Activated naive CD4-positive, alpha-beta T cell (primary cell): ENCODE measurements at places on chromosomes 5 and 9.

DNA sequence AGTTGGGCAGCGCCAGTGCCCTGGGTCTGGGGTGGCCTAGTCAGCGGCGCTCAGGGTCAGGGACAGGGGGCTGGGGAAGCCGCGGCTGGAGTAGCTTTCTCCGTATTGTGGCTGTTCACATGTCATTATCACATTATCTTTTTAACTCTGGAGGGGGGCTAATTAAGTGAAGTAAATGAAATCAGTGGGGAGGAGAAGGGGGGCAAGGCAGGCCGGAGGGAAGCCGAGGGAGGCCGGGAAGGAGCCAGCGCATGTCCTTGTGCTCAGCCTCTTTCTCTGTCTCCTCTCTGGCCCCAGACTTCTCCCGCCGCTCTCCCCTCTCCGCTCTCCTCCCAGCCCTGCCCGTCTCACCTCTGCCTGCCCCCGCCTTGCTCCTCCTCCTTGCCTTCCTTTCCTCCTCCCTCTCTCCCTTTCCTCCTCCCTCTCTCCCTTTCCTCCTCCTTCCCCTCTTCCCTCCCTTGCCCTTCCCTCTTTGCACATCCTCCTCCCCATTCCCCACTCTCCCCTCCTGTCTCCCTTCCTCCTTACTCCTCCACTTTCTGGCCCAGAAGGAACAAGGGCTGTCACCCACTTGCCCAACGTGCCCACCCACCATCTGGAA, 38.7 kb downstream of the ASS1 start:
- no peak for DNase-seq

DNA sequence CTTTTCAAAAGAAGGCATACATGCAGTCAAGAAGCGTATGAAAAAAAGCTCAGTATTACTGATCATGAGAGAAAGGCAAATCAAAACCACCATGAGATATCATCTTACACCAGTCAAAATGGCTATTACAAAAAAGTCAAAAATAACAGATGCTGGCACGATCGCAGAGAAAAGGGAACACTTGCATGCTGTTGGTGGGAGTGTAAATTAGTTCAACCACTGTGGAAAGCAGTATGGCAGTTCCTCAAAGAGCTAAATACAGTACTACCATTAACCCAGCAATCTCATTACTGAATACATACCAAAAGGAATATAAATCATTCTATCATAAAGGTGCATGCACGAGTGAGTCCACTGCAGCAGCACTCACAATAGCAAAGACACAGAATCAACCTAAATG, 24.5 kb downstream of the RETREG1 start:
- DNase-seq = no peak

- DNase-seq = no peak
These were observed 196.2 kb downstream of the SLCO4C1 start for GRCh38 chr5:102099766-102100331.

DNA sequence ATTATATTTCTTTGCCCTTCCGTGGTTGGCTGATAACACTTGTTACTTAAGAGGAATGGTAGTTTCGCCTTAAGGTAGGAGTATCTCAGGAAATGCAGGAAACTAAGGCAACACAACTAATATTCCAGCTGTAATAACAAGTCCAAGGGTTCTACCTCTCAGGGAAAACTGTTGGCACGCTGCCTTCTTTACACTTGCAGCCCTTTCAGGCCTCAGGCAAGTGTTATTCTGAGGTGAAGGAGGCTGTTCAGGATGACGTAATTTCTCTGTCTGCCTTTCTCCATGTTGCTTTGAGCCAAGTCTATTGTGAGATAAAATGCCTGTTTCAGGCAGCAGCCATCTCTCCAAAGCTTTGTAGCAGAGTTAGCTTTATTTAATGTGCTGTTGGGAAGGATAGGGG, 38.0 kb downstream of the VCAN start:
- no peak for DNase-seq

DNA sequence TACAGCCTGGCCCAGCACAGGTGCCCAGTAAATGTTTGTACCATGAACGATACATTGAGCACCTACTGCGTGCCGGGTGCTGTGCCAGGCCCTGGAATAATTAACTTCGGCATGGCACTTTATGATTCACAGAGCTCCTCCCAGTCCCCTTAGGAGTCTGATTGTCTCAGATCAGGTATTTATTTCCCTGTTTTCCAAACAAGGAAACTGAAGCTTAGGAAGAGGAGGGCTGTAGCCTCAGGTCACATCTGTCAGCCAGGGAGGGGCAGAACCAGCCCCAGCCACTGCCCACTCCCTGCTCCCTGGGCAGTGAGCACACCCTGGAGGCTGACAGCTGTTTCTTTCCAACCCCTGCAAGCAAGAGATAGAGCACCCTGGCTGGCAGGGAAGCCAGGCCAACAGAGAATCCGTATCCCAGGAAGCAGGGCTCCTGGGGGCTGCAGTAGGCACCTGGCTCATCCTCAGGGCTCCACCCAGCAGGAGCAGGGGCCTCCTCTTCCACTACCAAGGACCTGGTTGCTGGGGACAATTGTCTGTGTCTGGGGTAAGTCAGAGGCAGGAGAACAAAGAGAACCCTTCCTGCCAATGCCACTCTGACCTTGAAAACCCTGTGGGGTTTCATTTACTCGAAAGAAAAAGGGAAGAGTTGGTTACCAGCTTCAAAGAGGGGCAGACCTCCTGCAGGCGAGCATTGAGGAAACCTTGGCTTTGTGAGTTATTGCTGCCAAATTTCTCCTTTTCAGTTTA, 69.0 kb downstream of the DAB2IP start:
- DNase-seq = no peak

DNA sequence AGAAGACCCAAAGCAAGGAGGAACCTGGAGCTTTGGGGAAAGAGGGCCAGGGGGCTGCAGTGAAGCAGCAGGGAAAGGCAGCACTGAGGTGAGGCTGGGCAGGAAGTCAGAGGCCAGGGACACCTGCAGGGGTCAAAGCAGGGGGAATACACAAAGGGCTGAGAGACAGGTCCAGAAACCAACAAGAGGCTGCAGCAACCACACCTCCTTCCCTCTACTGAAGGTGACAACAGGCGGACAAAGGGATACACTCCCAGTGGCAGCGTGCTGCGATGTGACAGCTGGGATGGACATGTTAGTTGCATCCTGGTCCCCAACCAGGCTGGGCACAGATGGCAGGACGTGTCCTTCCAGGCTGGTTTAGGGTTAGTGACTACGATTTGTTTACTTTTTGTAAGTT, 12.6 kb downstream of the CFAP77 start:
- no peak for DNase-seq

- no peak for DNase-seq
These were observed 306.6 kb upstream of the DMRT1 start for GRCh38 chr9:534886-535285.

- peak; percentile 75 for DNase-seq
These were observed 19.4 kb downstream of the GBGT1 start for GRCh38 chr9:133144142-133144903.
